NCI-H774 (cell line): ENCODE measurements at places on chromosomes 6 and 20.

- DNase-seq, result no peak
Observed at GRCh38 chr6:64489763-64490162, 854.2 kb downstream of the PHF3 start.

DNA sequence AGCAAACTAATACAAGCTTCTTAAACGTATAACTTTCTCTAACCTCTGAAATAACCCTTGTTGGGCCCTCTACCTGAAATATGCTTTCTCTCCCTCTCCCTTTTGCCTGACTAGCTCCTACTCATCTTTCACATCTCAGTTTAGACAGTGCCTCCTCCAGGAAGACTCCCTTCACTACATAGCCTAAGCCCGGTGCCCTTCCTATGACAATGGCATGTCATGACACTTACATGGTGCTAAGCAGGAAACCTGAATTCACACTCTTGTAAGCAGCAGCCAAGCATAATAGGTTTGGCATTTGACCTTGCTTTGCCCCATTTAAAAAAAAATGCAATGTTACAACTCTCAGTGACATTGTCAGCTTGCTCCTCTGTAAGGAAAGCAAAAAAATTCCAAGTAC, 33.1 kb upstream of the FBXL4 start:
- no peak for DNase-seq

DNA sequence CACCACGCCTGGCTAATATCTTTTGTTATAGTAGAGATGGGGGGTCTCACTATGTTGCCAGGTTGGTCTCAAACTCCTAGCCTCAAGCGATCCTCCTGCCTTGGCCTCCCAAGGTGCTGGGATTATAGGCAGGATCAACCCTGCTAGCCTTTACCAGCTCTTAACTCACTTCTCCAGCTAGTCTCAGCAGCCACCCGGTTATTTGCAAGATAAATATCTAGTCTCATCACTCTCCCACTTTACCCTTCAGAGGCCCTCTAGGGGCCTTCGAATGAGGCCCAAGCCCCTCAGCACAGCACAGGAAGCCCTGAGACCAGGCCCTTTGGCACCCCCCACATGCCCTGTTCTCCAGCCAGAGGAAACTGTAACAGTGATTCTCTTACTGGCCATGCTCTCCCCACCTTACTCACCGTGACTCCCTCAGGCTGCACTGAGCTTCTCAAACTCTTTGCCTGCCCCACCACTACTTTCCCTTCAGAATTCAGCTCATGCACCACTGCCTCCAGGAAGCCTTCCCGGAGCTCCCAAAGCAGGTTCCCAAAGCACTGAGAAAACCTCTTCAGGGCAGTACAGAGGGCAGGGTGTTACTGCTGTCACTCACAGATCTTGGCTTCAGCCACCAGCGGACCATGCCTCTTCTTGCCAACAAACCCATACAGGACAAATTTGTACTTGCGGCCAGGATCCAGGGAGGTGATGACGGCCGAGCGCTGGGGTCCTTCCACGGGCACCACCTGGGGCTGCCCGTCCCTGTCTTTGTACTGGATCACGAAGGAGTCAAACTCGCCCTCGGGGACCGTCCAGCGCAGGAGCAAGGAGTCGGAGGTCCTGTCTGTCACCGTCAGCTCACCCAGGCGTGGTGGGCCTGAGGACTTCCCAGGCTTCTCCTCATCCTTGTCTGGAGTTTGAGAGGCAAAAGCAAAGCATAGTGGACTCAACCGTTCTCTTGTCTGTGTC, 25.0 kb downstream of the TNXB start:
- DNase-seq, result no peak

GRCh38 chr20:60446267-60447111, 488.3 kb downstream of the CDH26 start:
- DNase-seq, result no peak

- DNase-seq, result no peak
Observed at GRCh38 chr20:60313614-60314013, 355.4 kb downstream of the CDH26 start.

GRCh38 chr6:87164506-87164905, 9.1 kb downstream of the ZNF292 start:
- no peak for DNase-seq

GRCh38 chr6:46015119-46015968, at the start of gene CLIC5:
Gene CLIC5 (minus strand): TSS chr6:46015860. CDS start chr6:46015542, 318 bp downstream.
- peak; percentile 25 for DNase-seq

DNA sequence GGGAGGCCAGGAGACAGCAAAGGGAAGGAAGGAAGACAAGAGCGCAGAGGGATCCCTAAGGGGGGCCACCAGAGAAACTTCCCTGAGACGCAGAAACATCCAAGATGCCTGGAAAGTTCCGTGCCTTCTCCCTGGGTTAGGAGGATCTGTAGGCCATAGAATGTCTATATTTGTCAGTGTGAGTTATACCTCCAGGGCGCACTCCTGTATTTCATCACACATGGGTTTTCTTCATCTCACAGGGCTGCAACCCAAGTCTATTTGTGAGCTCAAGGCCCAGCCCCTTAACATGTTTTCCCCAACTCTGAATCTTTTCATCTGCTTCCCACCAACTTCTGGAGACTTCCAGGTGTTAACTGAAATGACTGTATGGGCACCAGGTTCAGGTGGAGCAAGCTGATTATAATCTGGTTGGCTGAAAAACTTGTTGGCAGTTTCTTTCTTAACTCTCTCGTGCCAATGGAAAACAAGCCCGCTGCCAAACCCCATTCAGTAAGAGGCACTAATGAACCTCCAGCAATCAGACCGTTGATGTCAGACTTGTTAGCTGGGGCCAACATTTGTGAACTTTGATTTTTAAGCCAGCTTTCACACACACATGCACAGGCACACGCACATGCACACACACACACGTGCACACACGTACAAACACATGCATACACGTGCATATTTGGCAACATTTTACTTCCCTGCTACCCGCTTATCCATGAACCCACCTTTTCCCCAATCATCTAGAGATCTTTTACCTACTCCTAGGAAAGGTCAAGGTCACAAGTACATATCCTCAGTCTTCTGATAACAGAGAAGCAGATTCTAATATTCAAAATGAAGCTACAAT, 247.5 kb upstream of the GMDS start:
- DNase-seq, result no peak

- DNase-seq, result no peak
Observed at GRCh38 chr6:138622967-138623366, 123.7 kb upstream of the NHSL1 start.
